ENCODE measurements at places on chromosomes 5 and 9.

DNA sequence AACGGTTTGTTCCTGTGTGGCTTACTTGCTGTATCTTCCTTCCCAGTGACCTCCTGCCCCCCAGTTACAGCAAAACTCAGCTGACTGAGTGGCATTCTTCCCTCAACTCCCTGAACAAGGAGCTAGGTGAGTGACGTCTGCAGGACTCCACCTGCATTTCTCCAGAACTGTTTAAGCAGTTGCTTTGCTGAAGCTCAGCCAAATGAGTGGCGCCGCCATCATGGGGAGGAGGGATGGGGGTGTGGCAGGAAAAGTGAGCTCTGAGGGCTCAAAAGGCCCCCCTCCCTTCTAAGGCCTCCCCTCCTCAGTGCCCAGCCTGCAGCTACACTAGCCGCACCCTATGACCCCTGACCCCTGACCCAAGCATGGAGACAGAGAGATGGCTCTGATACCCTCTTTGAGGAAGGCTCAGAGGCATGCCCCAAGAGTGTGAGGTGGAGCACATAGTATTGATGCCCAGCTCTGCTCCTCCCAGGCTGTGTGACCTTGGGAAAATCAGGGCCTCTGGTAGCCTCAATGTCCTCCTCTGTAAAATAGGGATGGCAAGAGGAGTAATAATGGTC is 12.7 kb downstream of the CCDC180 start:
- no peak for DNase-seq

DNA sequence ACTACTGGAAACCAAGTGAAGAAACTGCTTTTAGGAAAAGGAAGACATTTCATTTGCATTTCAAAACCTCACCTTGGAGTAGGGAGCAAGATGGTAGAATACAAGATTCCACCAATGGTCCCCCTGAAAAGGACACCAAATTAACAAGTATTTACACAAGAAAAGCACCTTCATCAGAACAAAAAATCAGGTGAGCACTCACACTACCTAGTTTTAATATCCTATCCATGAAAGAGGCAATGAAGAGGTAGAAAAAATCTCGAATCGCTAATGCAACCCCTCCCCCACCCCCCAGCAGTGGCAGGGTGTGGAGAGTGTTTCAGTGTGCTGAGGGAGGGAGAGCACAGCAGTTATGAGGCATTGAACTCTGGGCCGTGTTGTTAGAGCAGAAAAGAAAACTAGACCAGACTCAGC is 1397.0 kb upstream of the C9orf72 start:
- DNase-seq = no peak

DNA sequence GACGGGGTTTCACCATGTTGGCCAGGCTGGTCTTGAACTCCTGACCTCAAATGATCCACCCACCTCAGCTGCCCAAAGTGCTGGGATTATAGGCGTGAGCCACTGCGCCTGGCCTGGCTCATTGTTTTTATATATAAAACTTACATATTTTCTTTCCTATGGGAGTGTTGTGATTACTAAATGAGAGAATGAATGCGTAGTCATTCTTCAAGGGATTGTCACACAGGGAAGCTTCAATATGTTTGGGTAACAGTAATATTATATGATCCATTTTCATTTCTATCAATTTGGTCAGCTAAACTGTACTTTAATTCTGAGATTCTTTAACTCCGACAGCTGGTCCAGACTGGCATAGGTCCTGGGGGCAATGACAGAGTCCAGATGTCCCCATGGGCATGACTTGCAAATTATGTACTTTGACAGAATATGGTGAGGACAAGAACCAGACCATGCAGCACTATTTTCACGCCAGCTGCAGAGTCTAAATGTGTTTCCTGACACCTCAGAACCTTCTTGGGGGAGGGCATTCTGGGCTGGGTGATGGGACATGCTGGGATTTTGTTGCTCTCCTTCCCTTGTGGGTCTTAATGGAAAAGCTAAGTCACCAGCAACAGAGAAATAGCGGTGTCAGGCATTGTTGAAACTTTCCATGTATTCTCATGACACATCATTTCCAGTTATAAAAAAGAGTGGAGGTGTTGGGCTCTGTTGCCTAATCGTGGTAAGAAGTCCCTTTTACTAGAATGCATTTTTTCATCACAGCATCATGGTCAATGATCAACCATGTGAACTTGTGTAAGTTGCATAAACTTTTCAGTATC is 40.9 kb upstream of the TNC start:
- no peak for DNase-seq

- DNase-seq = peak; percentile 44
Observed at GRCh38 chr5:78720227-78720985, 71.8 kb upstream of the LHFPL2 start.

GRCh38 chr9:8384091-8384490 is 584.5 kb upstream of the DMAC1 start:
- peak; percentile 2 for DNase-seq

GRCh38 chr5:82561797-82562196 is 283.6 kb upstream of the RPS23 start:
- DNase-seq = no peak

- no peak for DNase-seq
Observed at GRCh38 chr9:111250875-111251842, 78.9 kb downstream of the OR2K2 start.

DNA sequence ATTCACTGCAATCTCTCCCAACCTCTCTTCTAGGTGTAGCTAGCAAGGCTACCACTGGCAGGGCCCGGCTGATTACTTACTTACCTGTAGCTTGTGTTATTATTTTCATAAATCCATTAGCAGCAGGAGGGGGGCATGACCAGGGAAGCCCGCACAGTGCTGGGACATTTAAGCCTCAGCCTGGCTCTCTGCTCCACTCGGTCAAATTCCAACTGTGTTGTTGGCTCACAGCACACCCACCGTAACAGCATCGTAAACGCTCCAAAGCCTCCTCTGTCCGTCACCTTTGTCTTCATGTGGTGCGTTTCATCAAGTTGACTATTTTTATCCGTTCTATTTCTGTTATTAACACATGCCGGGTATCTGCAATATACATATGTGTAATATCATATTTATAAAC is 264.7 kb downstream of the NSG2 start:
- no peak for DNase-seq

GRCh38 chr9:28267351-28267750 is 694.1 kb upstream of the C9orf72 start:
- DNase-seq = no peak

All from hematopoietic multipotent progenitor cell treated with erythropoietin and hydrocortisone succinate and interleukin-3 and kit ligand, for 4 days (in vitro differentiated cells).